Stimulated activated CD8-positive, alpha-beta memory T cell treated with anti-CD3 and anti-CD28 coated beads, Interleukin-4, amount 100 ng/mL, for 24 hours (primary cell): ENCODE measurements at places on chromosomes 16 and 17.

DNA sequence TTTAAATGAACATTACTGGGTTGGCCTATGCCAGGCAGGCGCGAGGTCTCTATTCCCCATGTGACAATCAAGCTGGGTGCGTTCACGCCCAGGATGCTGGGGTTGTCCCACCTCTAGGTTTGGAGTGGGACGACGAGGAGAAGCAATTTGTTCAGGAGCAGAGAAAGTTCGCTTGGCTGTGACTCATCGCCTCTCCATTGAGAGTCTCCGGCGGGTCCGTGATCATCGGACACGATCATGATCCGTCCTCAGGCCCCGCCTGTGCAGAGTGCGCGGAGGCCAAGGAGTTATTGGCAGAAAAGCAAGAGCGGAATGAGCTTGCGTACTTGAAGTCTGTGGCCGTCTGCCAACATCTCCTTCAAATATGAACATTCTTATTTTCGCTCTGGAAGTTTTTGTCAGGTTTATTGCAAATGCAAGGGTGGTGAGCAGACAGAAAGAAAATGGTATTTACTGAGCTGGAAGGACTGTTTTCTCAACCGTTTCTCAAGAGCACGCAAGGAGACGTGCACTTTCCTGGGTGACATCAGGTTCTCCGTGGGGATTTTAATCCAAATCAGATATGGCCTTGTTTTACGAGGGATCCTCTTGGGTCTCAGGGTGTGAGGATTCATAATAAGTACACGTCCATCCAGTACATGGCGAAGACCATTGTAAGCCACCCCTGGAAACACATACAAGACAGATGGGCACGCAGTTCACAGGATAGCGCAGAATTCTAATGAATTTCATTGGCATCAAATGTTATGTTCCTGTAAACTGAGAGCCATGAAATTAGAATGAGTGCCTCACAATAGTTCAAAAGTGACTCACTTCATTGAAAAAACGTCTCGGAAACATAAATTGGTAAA lies 70.1 kb upstream of the CREBBP start:
- no peak for DNase-seq

GRCh38 chr17:12310811-12311210 lies 290.1 kb downstream of the MAP2K4 start:
- DNase-seq = no peak

DNA sequence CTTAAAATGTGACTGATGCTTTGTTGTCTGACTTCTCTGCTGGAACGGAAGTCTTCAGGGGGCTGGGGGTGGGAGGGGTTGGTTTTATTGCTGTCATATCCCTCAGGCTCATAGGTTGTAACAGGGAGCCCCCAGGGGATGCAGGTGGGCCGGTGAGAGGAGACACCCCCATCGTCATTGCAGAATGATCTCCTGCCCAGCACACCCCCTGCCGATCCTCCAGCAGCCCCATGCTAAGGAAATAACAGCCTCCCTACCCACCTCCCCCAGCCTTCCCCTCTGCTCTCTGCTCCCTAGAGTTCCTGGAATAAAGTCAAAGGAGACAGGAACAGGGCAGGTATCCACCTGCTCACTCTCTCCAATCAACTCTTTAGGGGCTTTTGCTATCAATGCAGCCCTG lies 270.1 kb upstream of the TNRC6C start:
- DNase-seq = no peak

- DNase-seq = no peak
Observed at GRCh38 chr16:47660540-47660939, 199.4 kb downstream of the PHKB start.

DNA sequence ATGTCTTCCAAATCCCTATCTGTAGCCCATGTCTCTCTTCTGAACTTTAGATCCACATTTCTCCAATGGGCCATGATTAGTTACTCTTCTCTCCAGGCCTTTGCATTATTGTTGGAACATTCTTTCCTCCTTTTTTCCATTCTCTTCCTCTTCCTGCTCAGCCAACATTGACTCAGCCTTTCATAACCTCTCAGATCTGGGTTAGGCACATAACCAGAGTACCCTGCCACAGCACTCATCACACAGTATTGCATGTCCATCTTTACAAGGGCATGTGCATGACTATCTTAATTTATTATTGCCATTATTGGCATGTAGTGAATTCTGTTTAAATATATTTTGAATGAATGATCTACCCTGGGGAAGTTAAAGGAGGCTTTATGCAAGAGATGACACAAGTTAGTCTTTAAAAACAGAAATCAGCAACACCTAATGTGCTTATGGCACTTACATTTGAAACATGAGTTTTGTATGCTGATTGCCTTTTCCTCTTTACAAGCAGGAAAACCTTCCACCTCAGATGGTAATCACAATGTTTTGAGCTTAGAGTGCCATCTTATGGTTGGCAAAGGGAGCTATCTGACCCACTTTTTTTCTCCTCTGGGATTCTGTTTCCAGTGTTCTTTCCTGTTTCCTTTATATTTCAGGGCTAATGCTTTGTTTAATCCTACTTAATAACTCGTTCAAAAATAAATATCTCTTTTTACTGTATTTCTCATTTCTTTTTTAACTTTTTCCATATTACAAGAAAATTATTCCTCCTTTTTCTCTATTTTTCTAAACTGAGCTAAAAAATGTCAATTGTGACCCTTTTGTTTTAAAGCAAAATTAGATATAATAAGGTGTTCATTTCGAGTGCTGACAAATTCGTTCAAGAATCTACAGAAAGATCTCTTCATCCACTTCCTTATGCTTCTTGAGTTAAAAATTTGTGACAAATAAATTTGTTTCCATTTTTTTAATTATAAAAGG lies 151.0 kb upstream of the RBL2 start:
- DNase-seq = no peak

GRCh38 chr16:87369117-87369765 lies 14.3 kb downstream of the FBXO31 start:
- DNase-seq = no peak

GRCh38 chr17:73470316-73470826 lies 158.6 kb upstream of the CDC42EP4 start:
- DNase-seq = no peak

GRCh38 chr17:39209317-39210092 lies 9.4 kb downstream of the RPL19 start:
- DNase-seq = peak; percentile 73

GRCh38 chr16:21644674-21645073 lies 7.7 kb downstream of the IGSF6 start:
- no peak for DNase-seq

- no peak for DNase-seq
Observed at GRCh38 chr16:12002447-12003006, 26.0 kb downstream of the SNX29 start.

DNA sequence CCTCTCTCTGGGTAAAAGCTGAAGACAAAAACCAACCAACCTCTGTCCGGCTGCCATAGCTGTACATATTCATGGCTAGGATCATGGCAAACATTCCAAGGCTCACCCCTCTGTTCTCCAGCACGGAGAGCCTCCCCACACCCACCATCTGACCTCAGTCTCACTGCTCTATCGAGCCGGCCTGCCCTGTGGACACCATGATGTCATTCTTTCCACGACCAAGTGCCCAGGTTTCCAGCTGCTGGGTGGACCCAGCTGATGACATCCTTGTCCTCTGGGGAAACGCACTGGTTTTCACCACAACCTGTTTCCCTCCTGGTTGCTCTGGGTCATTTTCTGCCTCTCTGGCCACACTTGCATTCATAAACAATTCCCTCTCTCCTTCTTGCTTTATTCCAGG lies 67.7 kb downstream of the NDEL1 start:
- no peak for DNase-seq

DNA sequence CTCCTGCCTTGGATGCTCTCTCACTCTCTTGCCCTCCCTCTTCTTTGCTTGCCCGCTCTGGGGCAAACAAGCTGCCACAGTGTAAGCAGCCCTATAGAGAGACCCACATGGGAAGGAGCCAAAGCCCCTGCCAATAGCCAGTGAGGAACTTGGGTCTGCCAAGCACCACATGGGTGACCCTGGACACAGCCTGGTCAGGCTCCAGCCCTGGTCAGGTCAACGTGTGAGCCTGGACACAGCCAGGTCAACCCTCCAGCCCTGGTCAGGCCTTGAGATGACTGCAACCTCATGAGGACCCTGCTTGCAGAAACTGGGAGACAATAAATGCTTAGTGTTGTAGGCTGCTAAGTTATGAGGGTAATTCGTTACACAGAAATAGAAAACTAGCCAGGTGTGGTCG lies 14.3 kb upstream of the PHOSPHO1 start:
- DNase-seq = no peak

GRCh38 chr17:10803830-10804475 lies at the start of gene TMEM238L:
TMEM238L (minus strand) TSS chr17:10804099; CDS start chr17:10803963, 136 bp downstream.
- no peak for DNase-seq

GRCh38 chr16:47612711-47613110 lies 151.6 kb downstream of the PHKB start:
- DNase-seq = no peak

DNA sequence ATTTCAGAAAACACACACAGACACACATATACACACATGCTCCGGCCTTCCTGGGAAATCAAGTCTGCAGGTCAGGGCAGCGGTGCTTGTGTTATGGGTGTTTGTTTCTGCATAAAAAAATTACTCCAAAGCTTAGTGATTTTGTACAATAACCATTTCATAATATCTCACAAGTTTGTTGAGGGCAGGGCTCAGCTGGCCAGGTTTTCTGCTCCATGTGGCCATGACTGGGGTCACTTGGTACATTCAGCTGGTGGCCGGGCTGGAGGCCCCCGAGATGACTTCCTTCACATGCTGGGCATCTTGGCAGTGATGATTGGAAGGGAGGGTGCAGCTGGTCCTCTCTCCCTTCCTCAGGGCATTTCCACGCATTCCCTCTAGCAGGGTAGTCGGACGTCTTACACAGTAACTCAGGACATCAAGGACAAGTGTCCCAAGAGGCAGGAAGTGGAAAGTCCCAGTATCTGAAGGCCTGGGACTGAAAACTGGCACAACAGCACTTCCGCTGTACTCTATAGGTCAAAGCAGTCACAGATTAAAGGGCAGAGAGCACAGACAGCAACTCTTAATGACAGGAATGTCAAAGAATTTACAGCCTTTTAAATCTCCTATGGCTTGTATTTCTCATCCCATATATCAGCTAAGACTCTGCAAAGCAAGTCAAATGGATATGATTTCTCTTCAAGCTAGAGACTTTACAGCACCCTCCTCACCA lies 127.4 kb downstream of the ZNF18 start:
- DNase-seq = no peak

DNA sequence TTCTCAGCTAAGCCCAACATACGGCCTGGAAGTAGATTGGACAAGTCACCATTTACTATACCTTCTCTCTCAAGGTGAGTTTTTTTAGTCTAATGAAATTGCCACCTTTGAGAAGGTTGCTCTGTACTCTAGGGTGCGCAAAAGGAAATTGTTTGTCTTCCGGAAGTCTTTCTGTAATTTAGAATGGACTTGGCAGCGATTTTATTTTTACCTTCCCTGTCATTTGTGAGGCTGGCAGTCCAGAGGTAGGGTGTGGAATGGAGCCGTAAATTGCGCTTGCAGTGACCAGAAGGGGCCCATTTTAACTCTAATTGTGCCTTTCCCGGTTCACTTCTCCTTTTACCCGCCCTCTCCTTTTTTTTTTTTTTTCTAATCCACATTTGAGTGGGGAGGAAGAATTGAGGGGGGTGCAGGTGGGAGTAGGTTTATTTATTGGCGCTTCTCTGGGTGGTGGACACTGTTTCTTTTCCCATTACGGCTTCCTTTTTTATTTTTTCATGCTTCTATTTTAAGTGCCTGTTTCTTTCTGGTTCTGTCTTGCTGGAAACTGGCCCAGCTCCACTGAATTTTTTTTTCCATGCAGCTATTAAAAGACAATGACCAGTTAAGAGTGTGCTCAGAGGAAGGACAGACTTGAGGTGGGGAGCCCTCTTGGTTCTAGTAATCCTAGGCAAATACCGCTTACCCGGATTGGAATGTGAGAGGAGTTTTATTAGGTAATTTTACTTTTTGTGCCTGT lies 89.7 kb upstream of the CLEC18A start:
- no peak for DNase-seq

- no peak for DNase-seq
Observed at GRCh38 chr17:81713556-81714411, 1.7 kb downstream of the SLC25A10 start.

GRCh38 chr16:50153596-50154419 lies 702 bp downstream of the TENT4B start:
- DNase-seq = no peak

DNA sequence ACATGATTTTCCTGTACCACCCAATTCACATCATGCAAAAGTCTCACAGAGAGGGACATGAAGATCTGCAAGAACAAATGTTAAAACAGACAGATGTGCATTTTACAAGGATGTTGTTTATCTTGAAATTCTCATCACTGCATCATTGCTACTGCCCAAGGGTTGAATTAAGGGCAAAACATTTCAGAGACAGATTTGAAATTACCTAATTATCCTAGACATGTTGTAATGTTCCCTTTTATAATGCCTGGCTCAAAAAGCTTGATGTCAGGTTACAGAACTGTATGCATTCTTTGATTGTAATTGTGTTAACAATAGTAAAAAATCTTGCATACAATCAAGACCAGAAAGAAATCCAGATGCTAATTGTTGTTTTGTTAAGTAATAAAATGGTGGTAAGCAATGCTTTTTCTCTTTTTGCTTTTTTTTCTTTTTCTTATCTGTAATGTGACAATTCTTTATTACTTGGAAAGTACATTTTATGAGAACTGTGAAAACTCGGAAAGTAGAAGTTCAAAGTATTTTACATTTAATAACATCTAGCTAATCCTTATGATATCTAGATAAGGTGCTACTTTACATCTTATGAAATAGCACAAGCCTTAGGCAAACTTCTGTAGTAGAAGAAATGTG lies 3.6 kb upstream of the DUSP14 start:
- DNase-seq = no peak

GRCh38 chr16:53085931-53086421 lies 31.2 kb downstream of the CHD9 start:
- DNase-seq = no peak

DNA sequence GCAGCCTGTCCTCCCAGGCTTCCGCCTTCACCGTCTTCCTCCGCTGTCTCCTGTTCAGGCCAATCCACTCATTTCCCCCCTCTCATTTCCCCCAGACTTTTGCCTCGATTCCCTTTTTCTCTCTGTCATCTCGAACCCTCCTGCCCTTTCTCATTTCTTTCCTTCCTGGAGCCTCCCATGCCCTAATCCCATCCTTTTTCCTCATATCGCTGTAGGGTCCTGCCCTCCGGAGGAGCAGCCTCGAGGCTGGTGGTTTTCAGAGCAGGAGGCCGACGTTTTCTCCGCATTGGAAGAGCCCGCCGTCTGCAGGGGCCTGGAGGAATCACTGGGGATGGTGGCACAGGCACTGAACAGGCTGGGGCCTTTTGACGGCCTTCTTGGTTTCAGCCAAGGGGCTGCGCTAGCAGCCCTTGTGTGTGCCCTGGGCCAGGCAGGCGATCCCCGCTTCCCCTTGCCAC lies 597 bp downstream of the OVCA2 start:
- no peak for DNase-seq
